ENCODE measurements at places on chromosomes 3 and 15. TPM values are rescaled to one million over a fixed set of nuclear protein-coding genes. Genes with fewer than 3 reads are reported as not detected.
A peak's percentile ranks its signal among the peaks of the same experiment; 100 is the strongest.

The C2CD4A gene
- not detected for total RNA-seq

The TMEM45A gene
- total RNA-seq, result 10.4 TPM

The HOMER2 gene
- total RNA-seq, result 18.0 TPM

The ALDH1A2 gene
- 11.2 TPM for total RNA-seq

The CELSR3 gene
- 1.5 TPM for total RNA-seq

The ARL13B gene
- 8.9 TPM for total RNA-seq

The SPATA12 gene
- total RNA-seq, result not detected

DNA sequence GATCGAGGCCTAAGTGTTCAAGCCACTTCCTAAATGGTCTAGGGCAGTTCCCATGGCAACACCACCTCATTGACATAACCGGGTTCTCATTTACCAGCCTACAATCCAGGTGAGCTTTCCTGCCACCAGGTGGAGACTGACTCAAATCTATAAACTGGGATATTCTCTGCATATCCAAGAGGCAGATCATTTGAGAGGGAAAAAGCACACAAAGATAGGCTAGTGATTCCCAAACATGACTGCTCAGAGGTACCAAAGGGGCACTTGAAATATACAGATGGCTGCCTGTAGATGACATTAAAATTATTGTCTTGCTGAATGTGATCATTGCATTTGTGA, 141.3 kb upstream of the PROK2 start:
- no peak for DNase-seq

DNA sequence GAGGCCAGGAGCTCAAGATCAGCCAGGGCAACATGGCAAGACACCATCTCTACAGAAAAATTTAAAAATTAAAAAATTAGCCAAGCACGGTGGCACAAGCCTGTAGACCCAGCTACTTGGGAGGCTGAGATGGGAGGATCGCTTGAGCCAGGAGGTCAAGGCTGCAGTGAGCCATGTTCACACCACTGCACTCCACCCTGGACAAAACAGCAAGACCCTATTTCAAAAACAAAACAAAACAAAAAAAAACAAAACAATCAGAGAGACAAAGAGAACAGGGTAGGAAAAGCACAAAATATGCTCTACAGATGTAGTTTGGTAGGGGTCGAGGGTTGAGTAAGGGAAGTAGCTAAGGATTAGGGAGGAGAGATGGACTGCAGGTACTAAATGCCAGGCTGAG, 3.4 kb downstream of the DYNLT2B start:
- no peak for DNase-seq

GRCh38 chr3:81913886-81914663, 152.6 kb upstream of the GBE1 start:
- DNase-seq, result no peak

- DNase-seq, result peak; percentile 74
These were observed 21.0 kb downstream of the RARB start for GRCh38 chr3:25448750-25449692.

GRCh38 chr3:153232851-153233271, 70.8 kb downstream of the RAP2B start:
- DNase-seq, result no peak

DNA sequence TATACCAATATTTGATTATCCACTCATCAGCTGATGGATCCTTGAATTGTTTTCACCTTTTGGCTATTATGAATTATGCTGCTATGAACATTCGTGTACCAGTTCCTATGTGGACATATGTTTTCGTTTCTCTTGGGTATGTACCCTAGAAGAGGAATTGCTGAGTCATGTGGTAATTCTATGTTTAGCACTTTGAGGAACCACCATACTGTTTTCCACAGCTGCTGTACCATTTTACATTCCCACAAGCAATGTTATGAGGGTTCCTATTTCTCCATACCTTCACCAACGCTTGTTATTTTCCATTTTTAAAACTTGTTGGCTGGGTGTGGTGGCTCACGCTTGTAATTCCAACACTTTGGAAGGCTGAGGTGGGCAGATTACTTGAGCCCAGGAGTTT, 62.9 kb downstream of the RPLP1 start:
- no peak for DNase-seq

GRCh38 chr3:64574194-64574593, 113.6 kb downstream of the ADAMTS9 start:
- DNase-seq, result no peak

GRCh38 chr3:34851137-34851536, 788.2 kb upstream of the ARPP21 start:
- no peak for DNase-seq

DNA sequence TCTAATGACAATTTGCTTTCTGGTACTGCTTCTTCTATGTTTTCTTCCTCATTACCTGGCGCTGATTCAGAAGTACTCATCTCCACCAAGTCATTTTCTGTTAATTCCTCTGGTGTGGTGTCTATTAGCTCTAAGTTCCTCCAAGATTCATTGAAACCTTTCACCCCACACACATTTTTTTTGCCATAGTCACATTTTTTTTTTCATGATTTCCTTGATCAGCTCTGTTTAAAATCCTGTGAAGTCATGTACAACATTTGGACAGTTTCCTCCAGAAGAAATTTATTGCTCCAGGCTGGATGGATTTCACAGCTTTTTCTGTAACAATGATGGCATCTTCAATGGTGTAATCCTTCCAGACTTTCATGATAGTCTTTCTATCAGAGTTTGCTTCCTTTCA, 243.2 kb upstream of the VEPH1 start:
- DNase-seq, result no peak

DNA sequence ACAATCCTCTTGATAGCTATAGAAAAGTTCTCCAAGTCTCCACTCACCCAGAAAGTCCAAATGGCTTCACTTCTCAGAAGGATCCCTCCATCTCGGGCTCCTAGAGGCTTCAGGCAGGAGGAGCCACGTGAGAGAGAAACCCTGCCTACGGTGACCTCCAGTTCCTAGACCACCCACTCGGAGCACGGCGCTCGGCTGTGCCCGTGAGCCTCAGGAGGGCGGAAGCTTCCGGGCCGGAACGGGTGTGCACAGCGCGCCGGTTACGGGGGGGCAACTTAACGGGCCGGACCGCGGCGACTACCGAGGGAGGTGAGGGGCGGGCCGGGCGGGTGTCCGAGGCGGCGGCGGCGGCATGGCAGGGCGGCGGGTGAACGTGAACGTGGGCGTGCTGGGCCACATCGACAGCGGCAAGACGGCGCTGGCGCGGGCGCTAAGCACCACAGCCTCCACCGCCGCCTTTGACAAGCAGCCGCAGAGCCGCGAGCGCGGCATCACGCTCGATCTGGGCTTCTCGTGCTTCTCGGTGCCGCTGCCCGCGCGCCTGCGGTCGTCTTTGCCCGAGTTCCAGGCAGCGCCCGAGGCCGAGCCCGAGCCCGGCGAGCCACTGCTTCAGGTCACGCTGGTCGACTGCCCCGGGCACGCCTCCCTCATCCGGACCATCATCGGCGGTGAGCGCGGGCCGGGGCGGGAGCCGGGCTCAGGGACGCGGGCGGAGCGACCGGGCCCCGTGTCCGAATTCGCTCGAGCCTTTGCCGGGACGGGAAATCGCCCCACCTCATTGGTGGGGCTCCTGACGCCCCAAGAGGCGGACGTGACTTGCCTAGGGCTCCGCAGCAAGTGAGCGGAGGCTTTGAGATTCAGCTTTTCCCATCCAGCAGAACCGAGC, at the start of gene EEFSEC:
Gene EEFSEC (plus strand): TSS at position 326 of the 886 bp plus-strand sequence. CDS start 27 bp downstream, at position 353.
- DNase-seq, result peak; percentile 96

DNA sequence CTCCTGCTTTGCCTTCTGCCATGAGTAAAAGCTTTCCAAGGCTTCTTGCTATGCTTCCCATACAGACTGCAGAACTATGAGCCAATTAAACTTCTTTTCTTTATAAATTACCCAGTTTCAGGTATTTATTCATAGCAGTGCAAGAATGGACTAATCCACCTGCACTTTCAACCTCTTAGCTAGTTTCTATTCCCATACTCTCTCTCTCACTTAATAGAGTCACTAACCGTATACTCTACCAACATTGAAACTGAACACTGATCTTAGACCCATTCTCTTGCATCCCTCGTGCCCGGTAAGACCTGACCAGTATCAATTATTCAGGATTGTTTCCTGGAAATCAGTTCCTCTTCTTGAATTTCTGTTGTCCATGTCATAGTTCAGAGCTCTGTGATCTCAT, 92.7 kb upstream of the TMC3 start:
- no peak for DNase-seq

GRCh38 chr3:53739966-53740365, 106.3 kb downstream of the CHDH start:
- no peak for DNase-seq

GRCh38 chr3:196235452-196236122, 19.3 kb downstream of the SLC51A start:
- no peak for DNase-seq

- DNase-seq, result no peak
These were observed 166.6 kb downstream of the RAB11A start for GRCh38 chr15:66035901-66036300.

DNA sequence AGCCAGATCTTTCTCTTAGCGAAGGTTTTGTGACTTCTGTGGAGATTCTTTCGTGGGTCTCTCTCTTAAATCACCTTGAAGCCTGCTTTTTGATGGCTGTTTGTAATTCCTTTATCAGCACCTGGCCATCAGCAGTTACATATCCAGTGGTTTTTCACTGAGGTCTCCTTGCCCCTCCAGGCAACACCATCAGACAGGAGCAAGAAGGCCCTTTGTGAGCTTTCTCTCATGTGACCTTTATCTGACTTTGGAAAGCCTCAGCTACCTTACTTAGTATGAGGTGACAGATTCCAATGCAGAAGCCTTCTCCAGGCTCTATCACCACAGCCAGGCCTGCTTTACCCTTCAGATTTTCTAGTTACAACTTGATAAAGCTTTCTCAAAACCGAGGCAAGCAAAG, 30.0 kb upstream of the P3H2 start:
- no peak for DNase-seq

DNA sequence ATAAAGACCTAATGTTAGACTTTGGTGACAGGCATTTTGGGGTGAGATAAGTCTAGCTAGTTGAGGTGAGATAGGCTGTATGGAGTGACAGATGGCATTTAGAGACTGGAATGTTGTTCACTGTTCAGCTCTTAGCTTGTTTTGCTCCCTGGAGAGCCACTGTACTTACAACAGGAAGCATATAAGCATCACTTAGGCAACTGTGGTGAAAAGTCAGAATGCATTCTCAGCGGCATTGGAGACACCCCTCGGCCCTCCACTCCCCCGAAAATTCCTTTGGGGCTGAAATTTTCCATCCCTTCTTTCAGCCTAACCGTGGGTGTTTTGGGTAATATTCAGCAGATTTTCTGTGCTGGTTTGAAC, 73.4 kb downstream of the SLCO3A1 start:
- no peak for DNase-seq

DNA sequence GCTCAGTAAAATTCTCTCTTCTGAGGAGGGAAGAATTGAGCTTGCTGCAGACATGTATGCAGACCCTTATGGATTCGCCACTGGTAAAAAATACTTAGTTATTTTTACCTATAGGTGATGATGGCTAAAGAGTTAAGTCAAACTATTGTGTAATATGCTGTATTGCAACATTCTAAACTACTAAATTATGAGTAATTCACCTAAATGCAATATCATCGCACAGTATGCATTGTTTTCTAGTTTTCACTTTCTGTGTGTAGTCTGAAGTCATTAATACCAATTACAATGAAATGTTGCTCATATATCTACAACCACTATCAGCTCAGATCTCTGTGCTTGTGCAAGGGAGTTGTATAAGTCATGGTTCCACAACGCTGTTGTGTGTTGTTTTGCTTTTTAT, 48.7 kb upstream of the ROBO2 start:
- no peak for DNase-seq

DNA sequence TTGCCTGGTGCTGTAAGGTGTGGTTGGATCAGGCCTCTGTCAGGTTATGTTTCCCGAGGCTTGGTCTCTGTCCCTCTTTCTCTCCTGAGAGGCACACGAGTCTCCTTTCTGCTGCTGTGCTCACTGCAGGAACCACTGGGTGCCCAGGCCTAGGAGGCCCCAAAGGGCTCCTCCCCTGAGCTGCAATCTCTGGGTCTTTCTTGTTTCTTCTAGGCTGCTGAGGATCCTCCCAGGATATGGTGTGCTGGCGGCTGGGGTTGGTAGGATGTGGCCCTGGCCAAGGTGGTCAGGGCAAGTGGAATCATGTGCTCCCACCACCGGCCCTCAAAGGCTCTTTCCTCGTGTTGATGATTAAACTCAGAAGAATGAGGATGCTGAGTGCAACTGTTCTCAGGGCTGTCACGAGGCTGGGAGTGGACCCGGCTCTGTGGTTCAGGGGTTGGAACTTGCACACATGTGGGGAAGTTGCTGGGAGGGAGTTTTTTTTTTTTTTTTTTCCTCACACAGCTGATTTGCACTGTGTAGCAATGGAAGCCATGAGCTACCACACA, 43.6 kb upstream of the CTSH start:
- DNase-seq, result peak; percentile 79

DNA sequence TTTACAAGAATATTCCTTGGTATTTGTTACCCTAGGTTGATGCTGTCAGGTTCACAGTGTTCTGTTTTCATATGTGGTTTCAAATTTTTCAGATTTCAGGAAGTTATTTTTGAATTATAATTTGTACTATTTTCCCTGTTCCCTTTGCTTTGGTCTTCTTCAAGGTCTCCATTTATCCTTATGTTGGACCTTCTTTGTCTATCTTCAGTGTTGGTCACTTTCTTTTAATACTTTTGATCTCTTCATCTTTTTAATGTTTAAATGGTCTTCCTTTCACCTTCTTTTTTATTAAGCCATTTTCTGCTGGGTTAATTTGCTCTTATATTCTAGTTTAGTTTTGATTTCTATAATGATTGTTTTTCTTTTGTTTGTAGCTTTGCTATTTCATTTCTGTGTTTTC, 61.3 kb downstream of the KLHL25 start:
- DNase-seq, result no peak

- no peak for DNase-seq
These were observed 2.9 kb downstream of the HDDC3 start for GRCh38 chr15:90929246-90930019.

GRCh38 chr15:61091289-61091616, 137.8 kb downstream of the RORA start:
- no peak for DNase-seq

GRCh38 chr3:47270526-47270925, 12.1 kb downstream of the KIF9 start:
- DNase-seq, result no peak

- no peak for DNase-seq
These were observed 122.4 kb downstream of the SMAD6 start for GRCh38 chr15:66824424-66824823.

GRCh38 chr15:91572110-91572509, 281.4 kb upstream of the SLCO3A1 start:
- no peak for DNase-seq

DNA sequence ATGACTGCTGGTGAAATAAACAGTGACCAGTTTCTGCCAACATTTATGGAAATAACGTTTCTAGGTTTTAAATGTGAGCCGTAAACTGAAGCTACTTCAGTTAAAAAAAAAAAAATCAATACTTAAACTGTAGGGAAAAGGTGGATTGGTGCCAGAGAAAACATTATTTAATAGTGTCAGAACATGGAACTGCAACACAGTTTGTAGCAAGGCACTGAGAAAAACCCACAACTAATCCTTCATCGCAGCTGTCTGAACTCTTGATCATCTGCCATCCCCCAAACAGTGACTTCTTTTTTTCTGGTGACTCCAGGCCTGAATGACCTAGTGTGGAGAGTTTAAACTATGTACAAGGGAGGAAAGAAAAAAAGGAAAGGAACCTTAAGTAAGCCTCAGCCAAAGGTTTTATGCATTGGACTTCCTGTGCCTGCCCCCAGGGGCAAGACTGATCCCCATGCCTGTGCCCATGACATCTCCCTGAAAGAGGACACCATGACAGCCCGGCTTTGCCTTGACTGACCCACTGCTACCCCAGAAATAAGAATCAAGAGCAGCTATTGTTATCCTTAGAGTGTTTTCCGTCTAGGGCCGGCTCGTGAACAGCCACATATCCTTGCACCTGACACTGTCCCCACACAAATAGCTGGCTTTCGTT, 33.1 kb downstream of the CRTAP start:
- no peak for DNase-seq
